ENCODE measurements at places on chromosomes 1 and 21. TPM values are rescaled to one million over a fixed set of nuclear protein-coding genes. Genes with fewer than 3 reads are reported as not detected.

DNAH14 gene
- total RNA-seq: 5.6 TPM

PROX1 gene
- 85.2 TPM for total RNA-seq

GRCh38 chr1:9835758-9836631 is 12.2 kb upstream of the CLSTN1 start:
- peak; percentile 58 for DNase-seq

DNA sequence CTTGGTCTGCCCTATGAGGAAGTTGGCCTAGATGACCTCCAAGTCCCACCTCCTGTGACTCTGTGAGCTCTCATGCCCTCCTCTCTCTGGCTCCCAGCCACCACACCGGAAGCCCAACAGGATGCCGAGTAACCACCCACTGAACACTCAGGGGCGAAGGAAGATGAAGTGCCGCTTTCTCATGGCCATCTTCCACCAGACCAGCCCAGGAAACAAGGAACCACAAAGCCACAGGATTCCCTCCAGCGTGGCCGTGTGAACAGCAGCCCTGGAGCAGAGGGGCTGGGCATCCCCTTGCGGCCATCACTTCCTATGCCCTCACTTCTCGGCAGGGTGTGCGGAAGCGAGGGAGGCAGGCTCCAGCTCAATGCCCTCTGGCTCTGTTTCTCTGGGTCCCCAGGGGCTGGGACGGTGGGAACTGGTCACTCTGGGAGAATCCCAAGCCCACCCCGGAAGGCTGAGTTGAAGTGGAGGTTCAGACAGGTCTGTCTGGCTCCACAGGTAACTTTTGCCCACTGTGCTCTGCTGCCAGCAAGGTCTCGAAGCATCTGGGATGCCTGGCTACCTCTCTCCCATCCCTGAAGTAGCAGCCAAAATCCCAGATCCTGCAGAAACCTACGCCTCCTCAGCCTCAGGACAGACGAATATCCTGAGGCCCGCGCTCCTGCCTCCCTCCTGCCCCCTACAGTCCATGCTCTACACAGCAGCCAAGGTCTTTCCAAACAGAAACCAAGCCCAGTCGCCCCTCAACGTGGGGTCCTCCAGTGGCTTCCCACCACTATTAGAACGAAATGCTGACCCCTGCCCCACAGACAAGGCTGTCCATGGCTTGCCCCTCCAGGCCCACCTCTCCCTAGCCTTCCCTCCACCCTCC is 44.2 kb upstream of the ECE1 start:
- DNase-seq: peak; percentile 87

- DNase-seq: no peak
Observed at GRCh38 chr1:65341381-65341780, 32.0 kb downstream of the DNAJC6 start.

TMCO4 gene
- 8.1 TPM for total RNA-seq

DNA sequence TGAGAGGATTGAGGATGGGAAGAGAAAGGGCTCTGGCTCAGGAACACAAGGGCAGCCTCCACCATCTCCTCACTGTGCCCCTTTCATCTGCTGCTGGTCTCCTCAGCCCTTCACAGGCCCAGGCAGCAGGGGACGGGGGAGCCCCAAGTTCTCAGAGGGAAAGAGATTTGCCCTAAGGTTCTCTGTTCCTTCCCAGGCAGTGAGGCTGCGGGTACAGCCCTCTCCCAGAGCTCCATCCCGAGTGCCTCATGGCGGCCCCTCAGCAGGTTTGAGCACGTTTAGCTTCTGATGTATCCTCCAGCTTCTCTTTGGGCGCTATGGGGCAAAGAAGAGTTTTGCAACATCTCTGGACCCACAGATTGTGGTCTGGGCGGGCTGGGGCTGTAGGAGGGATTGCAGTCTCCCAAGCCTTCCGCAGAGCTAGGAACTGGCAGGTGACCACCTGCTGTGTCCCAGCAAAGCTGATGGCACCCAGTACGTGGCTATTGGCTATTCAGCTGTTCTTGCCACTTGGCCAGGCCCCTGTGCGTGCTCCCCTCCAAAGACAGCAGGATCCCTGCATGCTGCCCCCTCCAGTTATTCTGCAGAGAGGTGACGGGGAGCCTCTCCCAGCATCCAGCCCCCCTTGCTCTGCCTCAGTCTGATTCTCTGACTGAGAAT is 10.1 kb downstream of the DISP3 start:
- DNase-seq: no peak

GRCh38 chr1:27342391-27342777 is 562 bp downstream of the SYTL1 start:
- DNase-seq: no peak

OR2L5 gene
- total RNA-seq: not detected

LYPD8 gene
- total RNA-seq: not detected

DNA sequence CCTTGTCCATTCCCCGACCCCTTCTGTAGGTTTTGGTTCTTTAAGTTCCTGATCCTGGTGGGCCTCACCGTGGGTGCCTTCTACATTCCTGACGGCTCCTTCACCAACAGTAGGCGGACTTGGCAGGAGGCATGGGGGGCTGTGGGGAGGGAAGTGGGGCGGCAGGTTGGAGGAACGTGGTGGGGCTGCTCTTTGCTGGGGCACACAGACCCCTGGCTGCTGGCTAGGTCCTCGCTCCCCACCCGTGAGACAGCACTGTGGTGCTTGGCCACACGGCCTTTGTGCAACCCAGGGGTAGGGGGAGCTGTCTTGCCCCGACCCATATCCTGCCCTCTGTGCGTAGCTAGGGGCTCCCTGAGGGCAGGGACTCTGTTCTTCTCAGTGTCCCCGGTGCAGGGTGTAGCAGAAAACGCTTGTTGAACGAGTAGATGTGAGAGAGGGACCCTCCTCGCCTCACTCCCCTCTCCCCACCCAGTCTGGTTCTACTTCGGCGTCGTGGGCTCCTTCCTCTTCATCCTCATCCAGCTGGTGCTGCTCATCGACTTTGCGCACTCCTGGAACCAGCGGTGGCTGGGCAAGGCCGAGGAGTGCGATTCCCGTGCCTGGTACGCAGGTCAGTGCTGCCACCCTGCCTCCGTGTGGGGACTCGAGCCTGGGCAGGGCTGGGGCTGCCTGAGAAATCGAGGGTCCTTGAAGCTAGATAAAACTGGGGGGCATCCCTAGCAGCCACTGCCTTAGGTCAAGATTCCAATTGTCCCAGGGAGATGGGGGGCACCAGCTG is 12.5 kb downstream of the SERINC2 start:
- no peak for DNase-seq

C8B gene
- not detected for total RNA-seq

GRCh38 chr1:28208818-28209441 is 23.9 kb downstream of the DNAJC8 start:
- peak; percentile 49 for DNase-seq

ENO1 gene
- total RNA-seq: 136 TPM

GBP7 gene
- total RNA-seq: not detected

DNA sequence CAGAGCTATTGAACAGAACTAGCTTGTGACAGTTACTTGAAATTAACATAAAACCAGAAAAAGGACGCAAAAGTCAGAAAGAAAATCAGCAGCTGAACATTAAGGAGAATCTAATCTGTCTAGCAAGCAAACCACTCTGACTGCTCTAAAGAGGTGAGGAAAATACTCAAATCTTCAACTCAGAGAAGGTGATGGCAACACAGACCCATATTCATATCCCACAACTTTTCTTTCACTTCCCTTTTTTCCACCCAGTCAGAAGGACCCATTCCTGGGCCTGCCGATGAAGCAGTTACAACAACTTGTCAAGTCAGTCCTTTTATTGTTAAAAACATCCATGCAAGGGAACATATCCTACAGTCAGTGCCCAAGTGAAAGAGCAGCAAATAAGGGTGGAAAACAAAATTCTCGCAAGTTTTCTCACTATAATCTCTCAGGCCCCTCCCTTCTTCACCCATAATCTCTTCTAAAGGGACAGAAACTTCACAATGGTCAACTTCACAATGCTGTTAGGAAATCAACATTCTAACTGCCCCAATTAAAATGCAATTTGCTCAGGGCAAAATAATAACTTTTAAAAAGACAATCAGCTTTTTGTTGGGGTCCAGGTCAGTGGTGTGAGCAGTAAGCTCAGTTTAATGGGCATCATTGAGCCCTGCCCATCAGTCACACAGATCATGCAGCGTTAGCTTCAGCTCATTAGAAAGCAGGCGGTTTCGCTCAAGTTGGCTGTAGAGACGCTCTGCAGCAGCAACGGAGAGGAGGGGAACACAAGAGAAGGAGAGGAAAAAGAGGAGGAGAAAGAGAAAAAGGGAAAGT is 3.6 kb upstream of the NUP210L start:
- no peak for DNase-seq

- no peak for DNase-seq
Observed at GRCh38 chr1:187839873-187840272, 1011.1 kb downstream of the PLA2G4A start.

- no peak for DNase-seq
Observed at GRCh38 chr1:23625459-23625858, 66.1 kb upstream of the RPL11 start.

OR2T11 gene
- not detected for total RNA-seq

DDI2 gene
- total RNA-seq: 19.4 TPM

DNA sequence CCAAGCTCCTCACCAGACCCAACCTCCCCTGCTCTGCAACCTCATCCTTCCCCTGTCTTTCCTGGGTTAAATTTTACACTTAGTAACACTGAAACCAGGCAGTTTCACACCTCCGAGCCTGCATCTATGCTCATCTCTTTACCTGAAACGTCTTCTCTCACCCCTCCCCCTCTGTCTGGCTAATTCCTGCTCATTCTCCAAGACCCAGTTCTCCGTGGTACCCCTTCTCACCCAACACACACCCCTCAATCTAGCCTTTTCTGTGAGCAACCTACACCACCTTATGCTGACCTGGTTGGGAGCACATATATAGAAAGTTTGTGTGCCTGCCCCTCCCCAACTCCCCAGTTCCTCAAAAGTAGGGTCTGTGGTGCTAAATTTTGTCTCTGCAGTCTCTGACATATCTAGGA is 3.7 kb upstream of the KIAA1614 start:
- no peak for DNase-seq

DNA sequence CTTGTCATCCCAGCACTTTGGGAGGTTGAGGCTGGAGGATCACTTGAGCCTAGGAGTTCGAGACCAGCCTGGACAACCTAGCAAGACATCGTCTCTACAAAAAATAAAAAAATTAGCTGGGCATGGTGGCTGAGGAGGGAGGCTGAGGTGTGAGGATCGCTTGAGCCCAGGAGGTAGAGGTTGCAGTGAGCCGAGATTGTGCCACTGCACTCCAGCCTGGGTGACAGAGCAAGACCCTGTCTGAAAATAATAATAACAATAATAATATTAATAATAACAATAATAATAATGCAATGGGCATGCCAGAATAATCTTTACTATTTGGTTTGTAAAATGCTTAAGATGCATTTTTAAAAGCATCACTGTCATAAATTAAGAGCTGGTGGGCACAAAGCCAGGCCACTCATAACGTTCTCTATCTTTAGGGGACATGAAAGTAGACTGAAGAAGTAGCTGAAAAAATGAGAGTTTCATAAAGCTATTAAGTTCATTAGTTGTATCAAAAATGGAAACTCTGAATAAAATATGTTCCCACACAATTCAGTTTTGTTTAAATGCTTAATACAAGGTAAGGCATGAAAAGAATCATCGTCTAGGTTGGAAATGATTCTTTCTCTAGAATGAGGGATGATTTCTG is 51.6 kb upstream of the ITPKB start:
- DNase-seq: no peak

USP16 gene
- total RNA-seq: 29.1 TPM

OVAAL gene
- total RNA-seq: 1.1 TPM

SMG5 gene
- total RNA-seq: 82.4 TPM

GRCh38 chr1:42965378-42965777 is 6.7 kb upstream of the SLC2A1 start:
- no peak for DNase-seq

DNM3 gene
- 1.7 TPM for total RNA-seq

DNA sequence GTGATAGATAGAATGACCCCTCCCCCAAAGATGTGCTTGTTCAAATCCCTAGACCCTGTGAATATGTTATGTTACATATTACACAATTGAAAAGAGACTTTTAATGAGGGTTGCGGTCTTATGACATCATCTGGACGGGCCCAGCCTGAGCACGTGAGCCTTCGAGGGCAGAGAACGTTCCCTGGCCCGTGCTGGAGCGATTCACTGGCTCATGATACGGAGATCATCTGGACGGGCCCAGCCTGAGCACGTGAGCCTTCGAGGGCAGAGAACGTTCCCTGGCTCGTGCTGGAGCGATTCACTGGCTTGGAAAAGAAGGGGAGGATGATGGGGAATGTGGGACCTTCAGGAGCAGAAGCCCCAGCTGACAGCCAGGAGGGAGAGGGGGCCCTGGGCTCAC is 34.4 kb upstream of the COL18A1 start:
- DNase-seq: peak; percentile 32

DNA sequence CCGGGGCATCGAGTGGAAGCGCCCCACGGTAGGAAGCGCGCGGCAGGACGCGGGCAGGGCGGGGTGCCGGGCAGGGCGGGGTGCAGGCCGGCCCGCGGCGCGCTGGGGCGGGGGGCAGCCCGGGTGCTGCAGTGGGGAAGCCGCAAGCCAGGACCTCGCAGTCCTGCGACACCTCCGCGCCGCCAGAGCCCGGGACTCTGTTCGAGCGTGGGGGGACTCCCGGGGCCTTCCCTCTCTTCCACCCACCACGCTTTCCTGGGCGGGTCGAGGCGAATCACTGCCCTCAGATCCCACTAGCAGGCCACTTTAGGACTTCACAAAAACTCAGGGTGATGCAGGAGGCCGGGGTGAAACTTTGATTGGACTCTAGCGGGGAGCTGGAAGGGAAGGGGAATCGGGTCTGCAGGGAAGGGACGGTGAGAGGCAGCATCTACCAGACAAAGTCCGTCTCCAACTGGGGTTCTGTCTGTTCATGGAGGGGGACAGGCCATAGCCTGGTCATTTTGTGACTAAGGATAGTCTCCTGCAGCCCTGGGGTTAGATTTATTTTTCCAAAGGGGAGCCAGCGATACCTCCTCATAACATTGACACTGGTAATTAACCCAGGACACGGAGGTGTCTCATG is 623 bp downstream of the CAPN2 start:
- DNase-seq: peak; percentile 56
